Lower leg skin (tissue), 4 donors: ENCODE measurements at places on chromosomes 1 and 21. TPM values are rescaled to one million over a fixed set of nuclear protein-coding genes. Genes with fewer than 3 reads are reported as not detected.

DNA sequence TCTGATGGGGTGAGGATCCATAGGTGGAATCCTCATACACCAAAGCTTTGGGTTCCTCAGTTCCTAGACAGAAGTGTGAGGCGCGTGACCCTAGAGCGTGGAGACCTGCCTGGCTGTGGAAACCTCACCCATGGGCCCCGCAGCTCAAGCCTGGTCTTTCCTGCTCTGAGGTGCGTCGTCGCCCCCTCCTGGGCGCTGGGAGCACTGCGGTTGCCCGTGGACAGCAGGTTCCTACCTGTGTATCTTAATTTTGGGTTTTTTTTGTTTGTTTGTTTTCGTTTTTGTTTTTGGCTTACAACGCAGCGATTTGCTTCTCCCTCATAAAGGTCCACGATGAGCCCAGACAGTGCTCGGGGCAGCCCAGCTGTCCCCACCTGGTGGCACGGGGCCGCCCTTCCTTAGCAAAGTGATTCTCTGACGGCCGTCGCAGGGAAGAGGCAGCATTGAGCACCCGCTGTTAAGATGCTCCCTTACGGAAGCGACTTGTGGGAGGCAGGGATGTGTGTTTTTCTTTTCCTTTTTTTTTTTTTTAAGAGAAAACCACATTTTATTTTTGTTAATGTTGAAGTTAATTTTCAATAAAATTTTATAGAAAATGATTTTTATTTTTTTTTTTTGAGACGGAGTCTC is 36.5 kb upstream of the TRAPPC10 start:
- DNase-seq, result peak; percentile 66

GRCh38 chr21:39153373-39153772 is 29.9 kb downstream of the PSMG1 start:
- DNase-seq, result no peak

- no peak for DNase-seq
These were observed 29.1 kb upstream of the SAMD13 start for GRCh38 chr1:84272401-84272800.

DNA sequence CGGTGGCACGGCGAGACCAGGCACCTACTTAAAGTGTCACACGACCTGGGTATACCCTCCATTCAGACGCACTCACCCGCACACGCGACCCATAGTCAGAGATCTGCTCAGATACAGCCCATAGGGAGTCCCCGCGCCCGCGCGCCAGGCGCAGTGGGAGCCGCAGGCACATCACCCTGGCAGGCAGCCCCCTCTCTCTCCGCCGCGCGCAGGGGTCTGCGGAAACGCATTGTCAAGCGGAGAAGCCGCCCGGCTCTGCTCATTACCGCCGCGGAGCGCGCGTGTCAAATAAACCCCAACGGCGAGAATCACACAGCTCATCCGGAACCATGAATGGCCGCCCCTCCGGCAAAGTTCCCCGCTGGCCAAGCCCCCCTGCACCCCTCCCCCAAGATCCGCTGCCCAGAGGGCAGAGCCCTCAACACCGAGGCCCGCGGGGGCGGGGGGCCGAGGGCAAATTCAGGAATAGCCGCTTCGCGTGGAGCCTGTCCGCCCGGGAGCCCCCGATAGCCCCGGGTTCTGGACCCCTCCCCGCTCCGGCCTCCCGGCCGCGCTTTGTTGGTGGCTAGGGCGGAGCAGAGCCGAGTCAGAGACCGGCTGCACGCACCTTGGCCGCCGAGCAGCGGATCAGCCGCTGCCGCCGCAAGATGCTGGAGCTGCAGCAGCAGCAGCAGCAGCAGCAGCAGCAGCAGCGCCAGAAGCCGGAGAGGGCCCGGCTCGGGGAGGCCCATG is 522 bp downstream of the LRP8 start:
- peak; percentile 90 for DNase-seq

DNA sequence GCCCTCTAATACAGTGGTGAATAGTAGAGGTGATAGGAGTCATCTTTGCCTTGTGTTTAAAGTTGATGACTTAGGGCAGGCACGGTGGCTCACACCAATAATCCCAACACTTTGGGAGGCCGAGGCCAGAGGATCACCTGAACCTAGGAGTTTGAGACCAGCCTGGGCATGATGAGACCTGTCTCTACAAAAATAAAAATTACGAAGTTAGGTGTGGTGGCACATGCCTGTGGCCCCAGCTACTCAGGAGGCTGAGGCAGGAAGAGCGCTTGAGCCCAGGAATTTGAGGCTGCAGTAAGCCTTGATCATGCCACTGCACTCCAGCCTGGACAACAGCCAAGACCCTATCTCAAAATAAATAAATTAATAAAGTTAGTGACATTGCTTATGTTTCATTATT is 26.6 kb downstream of the CAPZA1 start:
- DNase-seq, result peak; percentile 28

DNA sequence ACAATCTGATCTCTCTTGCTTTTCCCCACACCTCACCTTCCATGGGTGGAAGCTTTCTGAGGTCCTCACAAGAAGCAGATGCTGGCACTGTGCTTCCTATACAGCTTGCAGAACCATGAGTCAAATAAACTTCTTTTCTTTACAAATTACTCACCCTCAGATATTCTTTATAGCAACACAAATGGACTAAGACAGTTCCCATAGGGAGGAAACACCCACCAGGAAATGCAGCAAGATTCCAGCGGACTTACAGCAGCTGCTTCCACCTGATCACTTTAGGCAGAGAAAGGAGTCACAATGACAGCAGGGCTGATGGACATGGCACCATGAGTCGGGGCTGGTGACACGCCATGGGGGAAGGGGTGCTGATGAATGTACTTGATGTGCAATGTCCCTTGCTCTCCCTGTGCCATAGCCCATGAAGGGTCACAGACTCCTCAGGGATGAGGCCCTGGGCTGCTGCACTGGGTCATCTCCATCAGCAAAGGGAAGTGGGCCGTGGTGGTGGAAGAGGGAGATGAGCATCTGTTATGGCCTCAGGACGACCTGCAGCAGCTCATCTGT is 53.9 kb downstream of the PRSS38 start:
- no peak for DNase-seq

GRCh38 chr1:80891871-80892270 is 908.9 kb upstream of the ADGRL2 start:
- no peak for DNase-seq

The CELA2A gene
- not detected for total RNA-seq

- DNase-seq, result no peak
These were observed 10.5 kb downstream of the SERINC2 start for GRCh38 chr1:31423418-31423947.

The LCE1A gene
- 936 TPM for total RNA-seq

- DNase-seq, result no peak
These were observed 11.1 kb downstream of the ATP1B1 start for GRCh38 chr1:169117599-169117998.

The SELENON gene
- total RNA-seq, result 14.9 TPM

The LCE3E gene
- total RNA-seq, result 16.7 TPM

- DNase-seq, result no peak
These were observed 18.2 kb upstream of the NADK start for GRCh38 chr1:1796466-1796865.

DNA sequence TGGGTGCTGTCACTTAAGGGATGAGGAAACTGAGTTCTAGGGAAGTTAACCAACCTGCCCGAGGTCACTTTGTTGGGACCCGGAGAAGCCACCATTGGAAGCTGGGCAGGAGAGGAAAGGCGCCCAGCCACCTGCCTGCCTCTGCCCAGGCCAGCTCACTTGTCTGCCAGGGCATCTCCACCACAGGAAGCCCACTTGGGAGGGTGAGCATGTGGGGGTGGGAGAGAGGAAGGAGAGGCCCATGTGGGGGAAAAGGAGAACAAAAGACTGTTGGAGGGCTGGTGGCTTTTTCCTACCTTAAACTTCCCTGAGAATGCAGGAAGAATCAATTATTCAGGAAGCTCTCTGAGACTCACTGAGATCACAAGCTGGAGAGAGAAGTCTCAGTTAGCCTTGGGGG is 43.8 kb upstream of the SELENON start:
- DNase-seq, result no peak

The LEFTY1 gene
- total RNA-seq, result 0.19 TPM

GRCh38 chr21:30194701-30195299 is 21.1 kb downstream of the CLDN8 start:
- no peak for DNase-seq

The PDZK1 gene
- 1.8 TPM for total RNA-seq

DNA sequence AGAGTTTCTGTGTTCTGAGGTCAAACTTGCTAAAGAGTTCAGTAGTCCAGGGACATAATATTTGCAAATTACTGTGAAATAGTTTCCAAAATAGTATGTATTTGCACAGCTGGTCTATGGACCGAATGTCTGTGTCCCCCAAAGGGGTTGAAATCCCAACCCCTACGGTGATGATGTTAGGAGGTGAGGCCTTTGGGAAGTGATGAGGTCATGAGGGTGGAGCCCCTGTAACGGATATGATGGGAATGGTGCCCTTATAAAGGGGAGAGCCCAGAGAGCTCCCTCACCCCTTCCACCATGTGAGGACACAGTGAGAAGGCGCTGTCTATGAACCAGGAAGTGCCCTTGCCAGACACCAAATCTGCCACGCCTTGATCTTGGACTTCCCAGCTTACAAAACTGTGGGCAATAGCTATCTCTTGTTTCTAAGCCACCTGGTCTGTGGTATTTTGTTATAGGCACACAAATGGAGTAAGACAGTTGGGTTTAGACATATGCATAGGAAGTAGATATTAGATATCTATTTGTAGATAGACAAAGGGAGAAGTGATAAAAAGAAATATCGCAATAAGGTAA is 21.7 kb downstream of the RNF187 start:
- DNase-seq, result no peak

DNA sequence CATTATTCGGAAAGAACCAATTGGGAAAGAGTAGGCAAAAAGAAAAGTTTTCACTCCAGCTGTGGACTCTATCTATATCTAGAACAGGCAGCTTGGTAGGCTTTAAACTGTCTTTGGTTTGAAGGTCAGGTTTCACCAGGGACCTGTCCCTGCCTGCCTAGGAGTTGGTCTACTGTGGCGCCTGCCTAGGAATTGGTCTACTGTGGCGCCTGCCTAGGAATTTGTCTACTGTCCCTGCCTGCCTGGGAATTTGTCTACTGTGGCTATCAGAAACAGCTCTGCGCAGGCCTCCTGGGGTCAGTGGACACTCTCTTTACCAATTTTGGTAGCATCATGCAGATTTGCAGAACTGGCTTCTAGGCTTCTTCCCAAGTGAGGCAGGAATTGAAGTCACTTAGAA is 13.8 kb downstream of the USP25 start:
- DNase-seq, result no peak

DNA sequence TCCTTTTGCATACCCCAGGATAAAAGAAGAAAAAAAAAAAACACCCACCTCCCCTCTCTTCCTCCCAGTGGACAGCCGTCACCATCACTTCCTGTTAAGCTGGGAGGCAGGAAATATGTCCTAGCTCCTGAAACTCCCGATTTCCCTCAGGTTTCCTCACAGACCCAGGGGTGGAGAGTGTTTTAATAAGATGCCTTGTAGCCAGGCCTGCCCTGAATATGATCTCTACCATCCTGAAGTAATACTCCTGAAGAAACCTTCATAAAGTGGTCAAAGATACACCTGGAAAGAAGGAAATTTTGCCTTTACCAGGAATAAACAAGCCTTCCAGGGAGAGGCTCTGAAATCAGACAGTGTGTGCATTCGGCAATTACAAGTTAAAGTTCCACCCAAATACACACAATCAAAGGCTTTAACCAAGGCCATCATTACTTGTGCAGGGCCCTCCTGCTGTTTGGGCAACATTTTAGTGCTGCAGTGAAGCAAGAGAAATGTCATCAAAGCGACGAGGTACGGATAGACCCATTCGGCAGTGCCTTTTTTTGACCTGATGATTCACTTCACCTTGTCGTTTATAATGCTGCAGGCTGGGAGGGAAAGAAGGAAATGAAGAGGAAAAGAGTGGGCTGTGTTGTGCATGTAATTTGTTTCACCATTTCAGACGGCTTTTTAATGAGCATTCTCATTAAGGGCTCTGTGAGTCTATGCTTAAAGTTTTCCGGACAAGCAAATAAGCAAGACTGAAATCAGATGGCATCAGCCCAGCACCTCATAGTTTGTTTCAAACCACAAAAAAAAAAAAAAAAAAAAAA is 41.0 kb upstream of the RASAL2 start:
- DNase-seq, result no peak

DNA sequence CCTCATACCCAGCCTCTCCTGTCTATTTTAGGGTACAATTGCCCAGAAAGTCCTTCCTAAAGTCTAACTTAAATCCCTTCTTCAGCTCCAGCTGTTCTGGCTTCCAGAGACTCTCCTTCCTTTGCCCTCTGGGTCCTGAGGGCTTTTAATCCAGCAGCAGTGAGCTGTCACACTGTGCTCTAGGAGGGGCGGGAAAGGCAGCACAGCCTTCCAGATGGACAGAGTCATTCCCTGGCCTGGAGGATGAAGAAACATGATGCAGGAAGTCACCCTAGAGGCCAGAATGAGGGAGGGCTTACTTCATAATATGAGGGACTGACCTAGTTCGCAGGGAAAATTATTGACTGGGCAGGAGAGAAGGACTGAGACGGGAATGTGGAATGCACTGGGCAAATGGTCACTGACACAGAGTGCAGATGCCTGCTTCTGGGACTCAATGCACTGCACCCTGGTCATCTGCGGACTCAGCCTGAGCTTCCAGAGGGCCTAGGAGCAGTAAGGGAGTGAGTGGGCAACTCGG is 1.3 kb downstream of the SH2D2A start:
- DNase-seq, result no peak

DNA sequence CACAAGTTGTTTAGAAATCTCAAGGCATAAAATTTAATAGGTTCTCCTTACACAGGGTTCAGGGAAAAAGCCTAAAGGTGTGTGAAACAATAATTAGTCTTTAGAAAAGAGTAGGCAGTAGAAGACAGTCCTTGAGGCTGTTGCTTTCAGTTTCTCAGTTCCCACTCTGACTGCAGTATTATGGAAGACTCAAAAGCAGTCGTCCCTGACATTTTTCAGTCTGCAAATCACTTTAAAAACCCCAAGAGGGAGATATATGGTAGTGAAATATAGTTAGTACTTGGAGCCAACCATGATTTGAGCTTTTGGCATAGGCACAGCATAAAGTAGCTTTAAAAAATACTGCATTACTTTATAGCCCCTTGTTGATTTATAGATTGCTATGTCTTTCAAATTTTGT is 299.7 kb downstream of the OLFM3 start:
- no peak for DNase-seq

GRCh38 chr21:42150474-42151085 is 68.4 kb upstream of the ABCG1 start:
- DNase-seq, result no peak

DNA sequence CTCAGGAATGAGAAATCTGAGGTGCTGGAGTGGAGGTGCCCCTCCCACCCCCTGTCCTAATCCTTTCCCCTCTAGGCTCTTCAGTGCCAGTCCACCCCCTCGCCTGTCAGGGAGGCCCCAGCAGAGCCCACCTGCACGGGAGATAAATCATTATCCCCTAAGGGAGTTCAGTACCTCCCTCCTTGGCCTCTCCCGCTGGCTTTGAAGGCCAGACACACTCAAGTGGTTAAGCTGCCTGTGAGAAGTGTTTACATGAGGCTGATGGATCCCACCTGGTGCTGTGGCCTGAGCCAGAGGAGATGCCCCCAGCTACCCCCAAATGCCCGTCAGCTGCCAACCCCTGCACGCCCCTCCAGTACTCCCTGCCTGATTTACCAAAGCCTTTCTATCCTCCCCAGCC is 3.7 kb downstream of the RSPO1 start:
- DNase-seq, result no peak

- DNase-seq, result no peak
These were observed 125.2 kb upstream of the PTBP2 start for GRCh38 chr1:96596226-96596922.
